Upper lobe of right lung (tissue), 1 donor: ENCODE measurements at places on chromosomes 12 and 14. TPM values are rescaled to one million over a fixed set of nuclear protein-coding genes. Genes with fewer than 3 reads are reported as not detected.

DNA sequence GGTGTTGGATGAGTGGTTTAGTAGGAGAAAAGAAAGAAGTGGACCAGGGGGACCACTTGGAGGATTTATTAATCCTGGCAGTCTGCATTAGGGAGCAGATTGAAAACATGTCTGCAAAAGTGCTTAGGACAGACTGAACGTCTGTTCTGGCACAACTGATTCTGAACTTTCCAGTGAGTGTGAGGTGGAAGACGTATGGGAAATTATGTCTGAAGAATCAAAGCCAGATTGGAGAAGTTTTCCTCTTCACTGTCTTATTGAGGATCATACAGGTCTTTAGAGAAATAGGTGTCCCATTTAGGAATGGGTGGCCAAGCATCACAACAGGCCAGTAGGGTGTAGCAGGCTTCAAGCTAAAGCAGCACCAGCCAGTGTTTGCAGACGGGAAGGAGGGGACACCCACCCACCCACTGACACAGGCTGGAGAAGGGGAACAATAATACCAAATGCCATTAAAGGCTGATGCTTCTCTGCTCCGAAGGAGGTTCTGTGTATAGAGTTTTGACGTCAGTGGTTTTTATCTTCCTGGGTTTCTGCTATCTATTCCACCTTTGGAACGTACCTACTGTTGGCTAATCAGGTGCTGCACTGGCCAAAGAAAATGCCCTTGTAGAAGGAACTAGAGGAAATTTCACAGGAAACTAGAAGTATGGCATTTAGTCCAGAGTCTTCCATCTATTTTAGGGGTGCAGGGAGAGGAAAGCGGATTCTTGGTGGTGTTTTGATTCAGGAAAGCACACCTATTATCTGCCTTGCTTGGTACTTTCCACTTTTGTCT, 1.8 kb downstream of the SRRM4 start:
- peaks cover 45% of the 10 kb centered on the region for H3K27me3 ChIP-seq
- H3K4me1 ChIP-seq = no peaks in the 10 kb centered on the region
- H3K27ac ChIP-seq = no peak overlapping the region
- no peak overlapping the region for H3K4me3 ChIP-seq

- DNase-seq = no peak
- no peaks in the 10 kb centered on the region for H3K27me3 ChIP-seq
- H3K4me3 ChIP-seq = no peak overlapping the region
- H3K27ac ChIP-seq = no peak overlapping the region
- no peaks in the 10 kb centered on the region for H3K36me3 ChIP-seq
- no peaks in the 10 kb centered on the region for H3K4me1 ChIP-seq
These were observed 35.3 kb downstream of the KLRK1 start for GRCh38 chr12:10354502-10354901.

- no peaks in the 10 kb centered on the region for H3K36me3 ChIP-seq
- no peak overlapping the region for H3K27ac ChIP-seq
- no peak for DNase-seq
- no peaks in the 10 kb centered on the region for H3K4me1 ChIP-seq
These were observed 422.4 kb upstream of the LMO3 start for GRCh38 chr12:17028348-17028747.

- H3K36me3 ChIP-seq = no peaks in the 10 kb centered on the region
- H3K27me3 ChIP-seq = no peaks in the 10 kb centered on the region
- no peaks in the 10 kb centered on the region for H3K4me1 ChIP-seq
- H3K4me3 ChIP-seq = no peak overlapping the region
These were observed 12.5 kb downstream of the SGPP1 start for GRCh38 chr14:63715360-63715759.

DNA sequence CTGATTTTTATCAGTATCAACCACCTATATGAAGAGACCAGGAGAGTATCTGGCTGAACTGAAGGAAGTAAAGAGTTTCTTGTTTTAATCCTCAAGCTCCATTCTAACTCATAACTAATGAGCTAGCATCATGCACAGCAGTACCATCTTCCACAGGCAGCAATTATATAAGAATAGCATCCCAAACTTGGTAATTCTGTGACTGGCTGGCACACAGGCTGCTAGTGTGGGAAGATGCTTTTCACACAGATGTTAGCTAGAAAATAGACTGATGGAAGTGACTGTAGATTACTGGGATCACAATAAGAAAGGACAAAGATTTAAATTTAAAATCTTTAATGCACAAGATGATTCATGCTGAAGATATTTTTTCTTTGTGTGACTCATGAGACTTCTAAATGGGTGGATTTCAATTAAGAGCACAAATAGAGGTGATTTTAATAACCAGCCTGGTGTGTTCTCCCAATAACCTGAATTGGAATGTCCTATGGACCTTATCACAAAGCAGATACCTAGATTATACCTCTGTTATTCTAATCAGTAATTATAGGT, 417.7 kb upstream of the ATXN7L3B start:
- H3K36me3 ChIP-seq = no peaks in the 10 kb centered on the region
- no peak overlapping the region for H3K27ac ChIP-seq
- no peak for DNase-seq
- no peaks in the 10 kb centered on the region for H3K4me1 ChIP-seq

DNA sequence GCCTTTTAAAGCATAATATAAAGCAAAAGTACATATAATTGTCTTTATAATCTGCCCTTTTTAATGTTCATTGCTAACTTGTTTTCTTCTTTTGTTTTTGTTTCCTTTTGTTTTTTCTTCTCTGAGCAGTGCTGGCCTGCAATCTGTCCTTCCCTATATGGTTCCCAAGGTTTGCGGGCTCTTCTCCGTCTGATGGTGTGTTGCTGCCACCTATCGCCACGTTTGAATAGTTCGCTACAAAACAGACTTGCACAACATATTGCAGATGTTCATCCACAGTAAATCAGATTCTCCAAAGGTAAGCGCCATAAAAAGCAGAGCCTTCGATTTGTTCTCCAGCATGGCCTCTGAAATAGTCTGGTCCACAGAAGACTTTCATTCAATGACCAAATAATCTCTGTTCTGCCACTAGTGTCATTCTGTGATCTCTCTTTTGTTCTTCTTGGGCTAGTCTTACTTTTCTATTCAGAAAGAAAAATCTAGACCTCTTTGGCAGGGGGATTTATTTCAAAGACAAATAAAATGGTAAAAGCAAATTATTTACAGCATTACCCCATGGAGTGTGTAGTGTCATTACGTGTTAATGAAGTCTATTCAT, 33.5 kb downstream of the C12orf50 start:
- no peaks in the 10 kb centered on the region for H3K4me1 ChIP-seq
- H3K4me3 ChIP-seq = no peak overlapping the region
- no peak overlapping the region for H3K27ac ChIP-seq
- H3K36me3 ChIP-seq = no peaks in the 10 kb centered on the region

GRCh38 chr12:28568118-28568517, 377.9 kb downstream of the CCDC91 start:
- no peak overlapping the region for H3K27ac ChIP-seq
- no peak for DNase-seq
- peaks cover 7% of the 10 kb centered on the region for H3K4me1 ChIP-seq
- no peak overlapping the region for H3K4me3 ChIP-seq

DNA sequence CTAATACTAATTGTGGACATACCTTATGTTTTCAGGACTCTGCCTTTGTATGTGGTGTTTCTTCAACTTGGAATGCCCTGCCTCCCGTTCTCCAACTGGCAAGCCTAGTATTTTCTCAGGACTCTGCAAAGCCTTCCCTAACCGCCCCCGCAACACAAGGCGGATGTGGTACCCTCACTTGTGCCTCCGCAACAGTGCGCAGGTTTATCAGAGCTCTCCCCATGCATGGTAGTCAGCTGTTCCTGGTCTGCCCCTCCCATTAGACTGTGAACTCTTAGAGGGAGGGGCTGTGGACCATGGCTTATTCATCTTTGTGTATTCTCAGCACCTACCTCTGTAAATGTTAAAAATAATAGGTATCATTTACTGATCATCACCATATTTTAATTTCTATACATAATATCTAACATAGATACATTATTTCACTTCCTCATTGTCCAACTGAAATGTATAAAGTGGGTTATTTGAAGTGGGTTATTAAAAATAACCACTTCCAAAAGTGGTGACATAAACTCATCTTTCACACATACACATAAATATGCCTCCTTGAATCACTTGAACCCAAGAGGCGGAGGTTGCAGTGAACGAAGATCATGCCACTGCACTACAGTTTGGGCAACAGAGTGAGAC, 9.0 kb downstream of the LPAR5 start:
- no peak overlapping the region for H3K27ac ChIP-seq
- no peak for DNase-seq
- H3K27me3 ChIP-seq = no peaks in the 10 kb centered on the region
- H3K36me3 ChIP-seq = no peaks in the 10 kb centered on the region
- H3K4me3 ChIP-seq = no peak overlapping the region
- H3K4me1 ChIP-seq = peaks cover 6% of the 10 kb centered on the region

DNA sequence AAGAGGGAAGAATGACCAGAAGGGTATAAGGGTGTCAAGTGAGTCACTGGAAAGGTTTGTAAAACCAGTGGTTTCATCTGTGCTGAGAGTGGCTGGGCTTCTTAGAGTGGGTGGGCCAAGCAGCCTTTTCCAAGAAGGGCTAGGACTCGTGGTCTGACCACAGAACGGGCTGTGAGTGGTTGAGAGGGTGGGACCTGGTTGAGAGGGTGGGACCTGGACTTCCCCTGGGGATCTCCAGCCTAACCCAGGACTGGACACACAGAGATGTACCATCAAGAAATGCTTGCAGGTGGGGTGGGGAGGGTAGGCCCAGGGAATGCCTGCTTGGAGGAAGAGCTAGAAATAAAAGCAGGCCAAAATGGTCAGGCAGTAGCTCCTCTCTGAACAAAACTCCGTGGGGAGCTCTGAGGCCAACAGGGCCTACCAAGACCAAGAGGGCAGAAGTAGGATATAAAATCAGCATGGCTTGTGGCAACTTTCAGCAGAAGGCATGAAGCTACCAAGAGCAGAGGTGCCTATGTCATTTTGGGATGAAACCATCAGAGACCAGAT, 140.5 kb downstream of the FOXN3 start:
- H3K27me3 ChIP-seq = no peaks in the 10 kb centered on the region
- DNase-seq = peak; percentile 68
- H3K27ac ChIP-seq = no peak overlapping the region
- no peak overlapping the region for H3K4me3 ChIP-seq
- H3K36me3 ChIP-seq = peaks cover 10% of the 10 kb centered on the region

DNA sequence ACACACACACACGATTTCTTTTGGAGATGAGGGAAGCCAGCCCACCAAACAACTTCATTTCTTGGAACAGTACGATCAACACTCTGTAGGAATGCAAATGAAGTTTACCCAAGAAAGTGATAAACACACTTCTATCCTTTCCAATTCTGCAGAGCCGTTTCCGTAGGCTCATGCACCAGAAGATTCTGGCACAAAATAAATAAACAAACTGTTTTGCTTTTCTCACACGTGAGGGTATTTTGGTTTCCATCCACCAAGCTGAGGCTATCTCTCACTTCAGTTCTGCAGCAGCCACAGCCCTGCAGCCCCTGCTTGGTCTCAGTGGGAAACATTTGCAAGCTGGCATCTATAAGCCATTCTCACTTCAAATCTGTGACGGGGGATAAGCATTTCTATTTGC, 15.3 kb upstream of the TSPAN11 start:
- H3K27ac ChIP-seq = no peak overlapping the region
- no peaks in the 10 kb centered on the region for H3K36me3 ChIP-seq
- H3K4me3 ChIP-seq = no peak overlapping the region
- no peaks in the 10 kb centered on the region for H3K27me3 ChIP-seq
- no peaks in the 10 kb centered on the region for H3K4me1 ChIP-seq

DNA sequence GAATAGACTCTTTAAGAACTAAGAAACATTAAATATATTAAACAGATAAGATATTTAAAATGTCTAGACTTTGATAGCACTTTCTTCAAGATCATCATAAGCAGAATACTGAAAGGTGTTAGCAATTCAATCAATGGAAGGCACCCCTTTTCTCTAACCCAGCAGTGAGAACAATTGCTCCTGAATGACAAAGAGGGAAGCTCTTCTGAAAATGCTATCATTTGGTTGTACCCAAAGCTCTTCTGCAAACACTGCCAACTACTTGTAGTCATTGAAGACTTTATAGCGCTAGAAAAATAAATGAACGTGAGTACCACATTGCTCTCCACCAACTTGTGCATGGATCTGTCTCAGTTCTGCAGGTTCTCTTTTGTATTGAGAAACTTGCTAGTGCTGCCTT, 62.2 kb upstream of the LMO3 start:
- no peak overlapping the region for H3K4me3 ChIP-seq
- DNase-seq = no peak
- H3K36me3 ChIP-seq = no peaks in the 10 kb centered on the region
- no peaks in the 10 kb centered on the region for H3K4me1 ChIP-seq

GRCh38 chr14:64294672-64295413, 672 bp upstream of the ESR2 start:
- peaks cover 24% of the 10 kb centered on the region for H3K4me1 ChIP-seq
- H3K27me3 ChIP-seq = peaks cover 24% of the 10 kb centered on the region
- H3K36me3 ChIP-seq = no peaks in the 10 kb centered on the region
- peak overlapping the region; percentile 47 for H3K4me3 ChIP-seq
- DNase-seq = peak; percentile 93

- DNase-seq = no peak
- H3K4me1 ChIP-seq = no peaks in the 10 kb centered on the region
- H3K27me3 ChIP-seq = peaks cover 5% of the 10 kb centered on the region
- no peaks in the 10 kb centered on the region for H3K36me3 ChIP-seq
These were observed 64.7 kb downstream of the RIMBP2 start for GRCh38 chr12:130651188-130651959.

- no peaks in the 10 kb centered on the region for H3K4me1 ChIP-seq
- no peaks in the 10 kb centered on the region for H3K36me3 ChIP-seq
- no peak overlapping the region for H3K27ac ChIP-seq
- peaks cover 19% of the 10 kb centered on the region for H3K27me3 ChIP-seq
These were observed 50.9 kb downstream of the RPH3A start for GRCh38 chr12:112842441-112842840.

TSPAN8 gene
- 11.2 TPM for total RNA-seq

SRGAP1 gene
- total RNA-seq = 11.4 TPM

SLCO1B3 gene
- total RNA-seq = not detected

LRRC10 gene
- total RNA-seq = not detected

TPCN1 gene
- 51.9 TPM for total RNA-seq

KLHL33 gene
- 0.29 TPM for total RNA-seq

MANSC4 gene
- not detected for total RNA-seq

MMP19 gene
- total RNA-seq = 30.2 TPM
